ENCODE measurements at places on chromosomes 7 and 10.

- DNase-seq: no peak
Observed at GRCh38 chr10:18759575-18759974, 100.3 kb downstream of the ARL5B start.

DNA sequence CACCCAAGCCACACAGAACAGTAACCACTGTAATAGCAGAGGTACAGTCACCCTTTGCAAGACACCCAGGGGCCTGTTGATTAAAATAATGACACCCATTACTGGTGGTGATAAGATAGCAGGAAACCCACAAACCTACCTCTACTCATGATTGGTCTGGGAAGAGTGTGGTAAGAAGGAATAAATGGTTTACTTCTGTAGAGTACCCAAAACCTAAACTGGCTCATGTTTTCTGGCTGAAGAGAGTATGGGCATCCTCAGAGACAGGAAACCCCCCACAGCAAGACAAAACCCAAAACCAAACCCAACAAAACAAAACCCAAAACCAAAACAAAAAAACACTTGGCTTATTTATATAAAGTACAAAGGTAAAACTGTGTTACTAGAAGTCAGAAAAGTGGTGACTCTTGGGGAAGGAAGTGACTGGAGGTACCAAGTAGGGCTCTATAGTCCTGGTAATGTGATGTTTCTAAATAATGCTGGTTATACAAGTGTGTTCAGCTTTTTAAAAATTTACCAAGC, 15.5 kb upstream of the DNAJB12 start:
- DNase-seq: no peak

- no peak for DNase-seq
Observed at GRCh38 chr10:127442220-127442525, 106.9 kb upstream of the NPS start.

DNA sequence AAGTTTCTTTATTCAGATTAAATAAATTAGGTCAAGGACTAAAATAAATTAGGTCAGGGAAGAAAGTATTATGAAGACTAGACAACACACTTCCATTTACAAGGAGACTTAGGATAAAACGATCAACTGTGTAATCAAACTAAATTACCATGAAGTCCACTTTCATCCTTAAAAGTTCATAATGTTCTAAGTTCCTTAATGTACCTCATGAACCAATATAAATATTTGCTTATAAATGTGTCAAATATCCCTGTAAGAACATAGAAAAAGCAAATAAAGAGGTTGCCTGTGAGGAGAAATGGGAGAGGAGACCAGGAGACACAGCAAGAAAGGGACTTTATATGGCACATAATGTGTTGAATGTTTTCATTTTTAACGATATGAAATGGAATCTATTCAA, 345.6 kb downstream of the PARD3 start:
- DNase-seq: no peak

DNA sequence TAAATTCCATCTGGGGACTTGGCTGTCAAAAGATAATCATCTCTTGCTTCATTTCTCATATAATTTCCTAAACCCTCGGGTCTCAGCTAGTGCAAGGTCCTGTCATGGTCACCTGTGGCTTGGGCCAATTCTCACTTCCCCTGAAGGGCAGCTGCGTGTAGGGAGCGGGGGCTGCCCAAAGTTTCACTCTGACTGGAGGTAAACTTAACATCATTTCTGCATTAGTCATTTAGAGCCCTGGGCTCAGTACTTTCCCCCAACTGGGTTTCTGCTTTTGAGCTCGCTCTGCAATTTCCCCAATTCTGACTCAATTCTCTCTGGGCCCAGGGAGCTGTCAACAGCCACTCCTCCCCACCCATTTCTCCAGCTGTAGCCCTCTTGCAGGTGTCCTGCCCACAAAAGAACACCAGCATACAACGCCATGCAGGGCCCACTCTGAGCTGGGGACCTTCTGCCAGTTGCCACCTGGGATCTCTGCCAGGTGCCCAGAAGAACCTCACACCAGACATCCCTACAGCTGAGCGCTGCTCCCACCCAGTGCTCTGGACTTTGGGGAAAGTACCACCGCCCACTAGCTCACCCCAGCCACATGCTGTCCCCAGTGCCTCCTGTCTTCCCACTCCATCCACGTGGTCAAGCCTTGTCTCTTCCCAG, 37.9 kb downstream of the VOPP1 start:
- DNase-seq: peak; percentile 74

GRCh38 chr7:65554-65953, 126.8 kb upstream of the FAM20C start:
- no peak for DNase-seq

- no peak for DNase-seq
Observed at GRCh38 chr10:4333459-4333894, 492.5 kb upstream of the AKR1E2 start.

- DNase-seq: no peak
Observed at GRCh38 chr7:17580856-17581255, 282.4 kb downstream of the AHR start.

DNA sequence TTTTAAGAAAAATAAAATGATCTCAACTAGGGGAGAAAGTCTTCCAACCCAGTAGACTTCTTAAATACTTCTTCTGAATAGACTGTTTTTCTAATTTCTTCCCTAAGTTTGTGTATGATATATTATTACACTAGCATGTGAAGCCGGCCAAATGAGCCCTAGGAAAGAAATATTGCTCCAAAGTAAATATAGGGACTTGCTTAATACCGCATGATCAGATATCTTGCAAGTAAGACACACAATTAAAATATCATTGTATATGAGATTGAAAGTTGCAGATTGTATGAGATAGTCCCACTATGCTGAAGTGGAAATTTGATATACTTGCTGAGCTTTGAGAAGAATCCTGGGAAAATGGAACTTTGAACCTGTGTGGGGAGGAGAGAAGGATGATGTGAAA, 225.7 kb downstream of the BAMBI start:
- no peak for DNase-seq

GRCh38 chr10:109721453-109722064, 201.8 kb downstream of the XPNPEP1 start:
- DNase-seq: no peak

DNA sequence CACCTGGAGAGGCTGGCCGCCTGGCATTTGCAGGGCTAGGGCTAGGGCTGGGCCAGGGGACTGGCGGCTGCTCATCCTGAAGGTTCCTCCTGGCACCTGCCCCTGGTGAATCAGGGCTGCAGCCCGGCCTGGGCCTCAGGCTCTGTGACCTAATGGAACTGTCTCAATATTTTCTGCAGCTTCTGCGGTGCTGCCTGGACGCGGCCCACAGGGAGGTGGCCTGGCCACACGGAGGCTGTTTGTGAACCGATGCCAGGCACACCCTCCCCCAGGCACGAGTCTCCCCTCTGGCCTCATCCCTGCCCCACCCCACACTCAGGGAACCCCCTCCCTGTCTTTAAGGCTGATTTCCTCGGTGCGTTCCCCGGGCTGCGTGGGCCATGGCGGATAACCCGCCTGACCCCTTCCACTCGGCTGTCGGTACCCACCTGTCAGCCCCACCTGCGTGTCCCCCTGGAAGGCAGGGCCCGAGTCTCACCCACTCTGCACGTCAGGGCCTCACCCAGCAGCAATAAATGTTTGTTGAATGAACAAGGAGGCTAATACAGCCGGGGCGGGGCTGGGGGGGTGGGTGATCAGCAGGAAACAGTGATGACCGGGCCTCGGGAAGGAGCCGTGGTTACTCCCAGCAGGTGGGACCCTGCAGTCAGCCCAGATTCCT, 54.5 kb upstream of the DNAJB6 start:
- no peak for DNase-seq

- DNase-seq: no peak
Observed at GRCh38 chr7:48595756-48596155, 328.6 kb upstream of the CDC14C start.

DNA sequence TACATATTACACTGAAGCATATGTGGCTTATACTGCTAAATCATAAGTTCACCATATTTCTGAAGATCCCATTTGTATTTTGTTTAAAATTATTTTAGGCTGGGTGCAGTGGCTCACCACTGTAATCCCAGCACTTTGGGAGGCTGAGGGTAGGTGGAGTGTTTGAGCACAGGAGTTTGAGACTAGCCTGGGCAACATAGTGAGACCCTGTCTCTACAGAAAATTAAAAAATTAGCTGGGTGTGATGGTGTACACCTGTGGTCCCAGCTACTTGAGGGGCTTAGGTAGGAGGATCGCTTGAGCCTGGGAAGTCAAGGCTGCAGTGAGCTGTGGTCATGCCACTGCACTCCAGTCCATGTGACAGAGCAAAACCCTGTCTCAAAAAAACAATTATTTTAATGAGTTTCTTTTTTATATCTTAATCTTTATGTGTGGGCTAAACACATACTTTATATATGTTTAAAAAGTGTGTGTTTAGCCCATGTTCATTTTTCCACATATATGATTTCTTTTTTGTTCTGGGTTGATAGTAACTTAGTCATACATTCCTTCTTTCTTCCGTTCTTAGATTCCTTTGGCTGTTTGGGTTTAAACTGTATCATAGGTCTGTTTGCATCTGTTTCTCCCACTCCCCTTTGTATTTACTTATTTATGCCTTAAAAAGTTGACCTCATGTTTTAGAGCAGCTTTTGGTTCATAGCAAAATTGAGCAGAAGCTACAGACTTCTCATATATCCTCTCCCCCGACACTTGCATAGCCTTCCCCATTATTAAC, 33.5 kb downstream of the RSBN1L start:
- no peak for DNase-seq

GRCh38 chr7:23715099-23715498, 5.1 kb downstream of the STK31 start:
- no peak for DNase-seq

DNA sequence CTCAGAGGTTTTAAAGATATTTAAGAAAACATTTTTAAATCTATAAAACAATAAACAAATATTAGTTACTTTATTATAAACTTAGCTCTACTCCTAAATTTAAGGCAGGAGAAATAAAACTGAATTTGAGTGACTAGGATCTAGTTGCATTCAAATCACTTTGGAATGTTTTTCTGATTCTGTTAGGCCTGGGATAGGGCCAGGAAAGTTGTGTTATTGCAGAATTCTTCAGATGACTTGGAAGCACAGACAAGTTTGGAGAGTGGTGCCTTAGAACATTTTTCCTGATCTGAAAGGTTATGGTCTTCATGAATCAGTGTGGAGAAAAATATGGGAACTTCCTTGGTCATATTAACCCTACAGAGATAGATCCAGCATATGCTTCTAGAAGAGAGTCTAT, 15.6 kb upstream of the SLC25A13 start:
- DNase-seq: no peak

DNA sequence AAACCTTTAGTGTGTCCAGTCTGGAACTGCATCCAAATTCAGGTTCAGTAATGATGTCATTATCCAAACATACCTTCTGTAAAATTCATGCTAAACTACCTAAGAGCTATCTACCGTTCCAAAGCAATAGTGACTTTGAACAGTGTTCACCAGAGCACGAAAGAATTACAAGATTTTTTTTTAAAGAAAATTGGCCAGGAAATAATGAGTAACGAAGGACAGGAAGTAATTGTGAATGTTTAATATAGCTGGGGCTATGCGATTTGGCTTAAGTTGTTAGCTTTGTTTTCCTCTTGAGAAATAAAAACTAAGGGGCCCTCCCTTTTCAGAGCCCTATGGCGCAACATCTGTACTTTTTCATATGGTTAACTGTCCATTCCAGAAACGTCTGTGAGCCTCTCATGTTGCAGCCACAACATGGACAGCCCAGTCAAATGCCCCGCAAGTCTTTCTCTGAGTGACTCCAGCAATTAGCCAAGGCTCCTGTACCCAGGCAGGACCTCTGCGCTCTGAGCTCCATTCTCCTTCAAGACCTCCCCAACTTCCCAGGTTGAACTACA, 694 bp upstream of the FAS start:
- DNase-seq: no peak

- no peak for DNase-seq
Observed at GRCh38 chr7:44261240-44261639, 60.5 kb downstream of the YKT6 start.

GRCh38 chr10:47058032-47058702, 146.9 kb downstream of the PTPN20 start:
- DNase-seq: no peak

GRCh38 chr7:65746398-65746669, 126.5 kb upstream of the VKORC1L1 start:
- no peak for DNase-seq

GRCh38 chr7:102320181-102320580, 33.5 kb downstream of the SH2B2 start:
- DNase-seq: no peak

DNA sequence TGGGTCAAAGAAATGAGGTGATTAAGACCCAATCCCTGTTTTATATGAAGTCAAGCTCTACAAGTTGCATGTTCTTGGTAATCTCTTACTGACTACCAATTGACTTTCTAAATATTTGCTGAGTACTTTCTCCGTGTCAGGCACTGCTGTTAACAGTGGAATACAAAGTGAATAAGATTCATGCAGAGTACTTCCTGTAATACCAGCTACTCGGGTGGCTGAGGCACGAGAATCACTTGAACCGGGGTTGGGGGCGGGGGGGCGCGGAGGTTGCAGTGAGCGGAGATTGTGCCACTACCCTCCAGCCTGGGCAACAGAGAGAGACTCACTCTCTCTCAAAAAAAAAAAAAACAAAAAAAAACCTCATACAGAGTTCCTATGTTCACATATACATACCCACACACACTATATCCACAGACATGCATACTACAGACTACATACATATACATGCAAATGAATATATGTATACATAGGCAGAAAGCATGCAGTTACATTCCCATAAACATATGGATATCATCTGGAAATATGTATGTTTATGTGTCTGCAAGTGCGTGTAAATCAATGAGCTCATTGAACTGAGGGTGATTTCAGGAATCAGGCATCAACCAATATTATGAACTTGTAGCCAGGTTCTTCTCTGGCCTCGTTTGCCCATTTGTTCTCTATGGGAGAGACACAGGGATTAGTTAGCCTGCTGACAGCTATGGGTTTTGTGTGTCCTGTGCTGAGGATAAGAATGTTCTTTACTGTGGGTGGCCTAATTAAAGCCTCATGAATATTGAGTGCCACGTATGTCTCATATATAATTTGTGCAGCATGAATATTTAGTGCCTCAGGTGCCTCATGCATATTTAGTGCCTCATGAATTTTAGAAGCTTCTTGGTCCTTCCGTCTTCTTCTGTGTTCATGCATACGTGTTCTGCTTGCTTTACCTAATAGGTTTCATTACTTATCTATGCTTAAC, 73.9 kb downstream of the BICC1 start:
- no peak for DNase-seq

- DNase-seq: peak; percentile 65
Observed at GRCh38 chr10:91632671-91633550, at the start of gene PPP1R3C. PPP1R3C (minus strand) TSS chr10:91633071; CDS start chr10:91632969, 102 bp downstream.

- DNase-seq: no peak
Observed at GRCh38 chr10:132910901-132911785, 31.2 kb downstream of the CFAP46 start.

GRCh38 chr10:29491918-29492317, 142.9 kb downstream of the SVIL start:
- no peak for DNase-seq

Measured in activated naive CD4-positive, alpha-beta T cell treated with anti-CD3 and anti-CD28 coated beads, Interleukin-2, amount 10 ng/mL, durations not matched to agents 7 days and 5 days (primary cell).